ENCODE measurements at places on chromosomes 5 and 9. TPM values are rescaled to one million over a fixed set of nuclear protein-coding genes. Genes with fewer than 3 reads are reported as not detected.
A peak's percentile ranks its signal among the peaks of the same experiment; 100 is the strongest.

- DNase-seq, result peak; percentile 21
Measured at GRCh38 chr5:171415115-171415730, 4.2 kb upstream of the FGF18 start.

The IFNA2 gene
- polyA plus RNA-seq, result not detected

The N4BP3 gene
- polyA plus RNA-seq, result 11.3 TPM

DNA sequence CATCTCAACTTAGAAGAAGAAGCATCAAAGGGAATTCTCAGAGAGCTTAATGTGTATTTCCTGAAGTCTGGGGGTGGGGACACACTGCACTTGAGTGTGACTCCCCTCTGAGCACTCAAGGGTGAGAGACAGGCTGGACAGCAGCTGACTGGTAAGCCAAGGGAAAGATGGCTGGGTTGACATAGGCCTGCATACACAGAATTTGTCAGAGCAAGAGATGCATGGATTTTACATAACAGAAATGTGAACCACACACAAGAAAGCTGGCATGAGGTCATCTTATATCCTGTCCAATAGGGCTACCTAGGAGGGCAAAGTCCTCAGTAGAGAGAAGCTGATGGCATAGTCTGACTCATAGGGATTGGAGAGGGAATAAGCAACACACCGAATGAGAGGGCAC is 114.3 kb upstream of the EPB41L4A start:
- no peak for DNase-seq

DNA sequence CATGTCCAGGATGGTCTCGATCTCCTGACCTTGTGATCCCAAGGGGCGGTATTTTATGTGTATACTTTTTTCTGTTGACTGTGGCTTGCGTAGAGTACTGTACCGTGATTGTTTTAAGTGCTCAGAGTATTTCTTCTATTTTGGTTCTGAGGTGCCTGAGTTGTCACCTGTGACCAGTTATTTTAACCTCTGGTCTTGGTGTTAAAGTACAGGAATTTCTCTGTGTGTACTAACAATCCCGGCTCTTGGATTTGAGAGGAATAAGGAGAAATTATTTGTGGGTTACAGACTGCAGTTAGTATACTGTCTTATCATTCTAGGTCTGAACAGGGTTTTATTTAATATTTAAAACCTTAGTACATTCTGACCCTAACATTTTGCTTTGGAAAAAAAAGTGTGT is 2.0 kb downstream of the ANKHD1 start:
- DNase-seq, result no peak

The EXOSC3 gene
- polyA plus RNA-seq, result 24.3 TPM

DNA sequence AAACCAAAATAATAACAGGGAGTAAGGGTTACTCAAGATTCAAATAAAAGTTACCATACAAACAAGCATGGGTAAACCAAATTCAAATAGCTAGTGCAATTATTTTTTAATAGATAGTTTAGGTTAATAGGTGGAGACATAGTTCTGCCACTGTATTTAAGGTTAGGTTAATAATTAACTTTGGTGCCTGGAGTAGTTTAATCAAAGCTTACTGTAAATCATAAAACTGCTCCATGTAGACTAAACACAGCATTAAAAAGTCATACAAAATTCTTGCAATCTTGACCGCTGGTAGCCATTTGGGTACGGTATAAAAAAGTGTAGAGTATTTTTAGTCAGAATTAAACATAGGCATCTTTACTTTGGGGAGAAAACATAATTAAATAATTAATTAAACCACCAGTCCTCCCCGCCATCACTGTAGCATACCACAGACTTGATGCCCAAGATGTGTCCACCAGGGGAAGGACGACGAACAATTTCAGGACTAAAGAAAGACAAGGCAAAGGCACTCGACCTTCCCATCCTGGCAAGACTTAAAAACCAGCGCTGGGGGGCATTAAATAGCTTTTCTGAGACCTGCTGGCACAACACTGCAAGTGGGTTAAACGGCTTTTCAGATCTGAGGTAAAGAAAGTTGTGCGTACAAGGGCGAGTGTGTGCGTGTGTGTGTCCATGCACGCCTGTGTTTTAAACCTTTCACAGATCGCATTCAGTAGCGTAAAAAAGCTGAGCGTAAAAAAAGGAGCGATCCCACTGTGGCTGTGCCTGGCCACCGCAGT is 2.9 kb downstream of the SEMA6A start:
- DNase-seq, result no peak

- no peak for DNase-seq
Measured at GRCh38 chr9:110081395-110081794, 126.6 kb downstream of the C9orf152 start.

The TNC gene
- 157 TPM for polyA plus RNA-seq

The SECISBP2 gene
- 51.3 TPM for polyA plus RNA-seq

The RFESD gene
- polyA plus RNA-seq, result 2.3 TPM

The EMB gene
- polyA plus RNA-seq, result 4.6 TPM

The ANKRD34B gene
- polyA plus RNA-seq, result 2.8 TPM

GRCh38 chr9:23538067-23538402 is 288.0 kb downstream of the ELAVL2 start:
- DNase-seq, result peak; percentile 22

GRCh38 chr9:131487001-131487400 is 15.7 kb upstream of the POMT1 start:
- no peak for DNase-seq

DNA sequence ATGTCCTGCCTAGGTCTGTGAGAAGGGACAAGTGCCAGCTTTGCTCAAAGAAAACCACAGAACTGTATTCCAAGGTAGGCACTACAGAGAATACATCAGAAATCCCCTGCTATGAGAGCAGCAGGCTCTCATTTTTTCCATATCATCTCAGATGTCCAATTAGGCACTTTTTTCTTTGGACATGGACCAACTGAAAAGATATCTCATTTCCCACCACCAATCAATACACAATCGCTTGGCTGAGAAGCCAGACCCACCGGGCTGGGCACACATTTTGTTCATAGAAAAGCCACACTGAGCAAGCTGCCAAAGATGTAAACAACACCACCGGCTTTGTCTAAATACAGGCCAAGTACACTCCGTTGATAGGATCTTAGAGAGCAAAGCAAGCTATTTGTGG is 25.9 kb downstream of the STOM start:
- DNase-seq, result peak; percentile 56

The FOXD4L3 gene
- 0.24 TPM for polyA plus RNA-seq

- peak; percentile 69 for DNase-seq
Measured at GRCh38 chr9:71637375-71637774, 130.9 kb downstream of the CEMIP2 start.

The SHISAL2B gene
- 2.6 TPM for polyA plus RNA-seq

GRCh38 chr9:19451240-19452087 is 42.7 kb downstream of the ACER2 start:
- no peak for DNase-seq

- DNase-seq, result no peak
Measured at GRCh38 chr9:120925535-120926396, 830 bp downstream of the TRAF1 start.

GRCh38 chr9:101601904-101602765 is 7.4 kb upstream of the PPP3R2 start:
- DNase-seq, result peak; percentile 60

The SMARCA2 gene
- 153 TPM for polyA plus RNA-seq

The SMIM33 gene
- not detected for polyA plus RNA-seq

- DNase-seq, result no peak
Measured at GRCh38 chr5:157030692-157031091, 28.2 kb downstream of the HAVCR1 start.

- DNase-seq, result no peak
Measured at GRCh38 chr5:133520991-133521706, 91.2 kb downstream of the FSTL4 start.

DNA sequence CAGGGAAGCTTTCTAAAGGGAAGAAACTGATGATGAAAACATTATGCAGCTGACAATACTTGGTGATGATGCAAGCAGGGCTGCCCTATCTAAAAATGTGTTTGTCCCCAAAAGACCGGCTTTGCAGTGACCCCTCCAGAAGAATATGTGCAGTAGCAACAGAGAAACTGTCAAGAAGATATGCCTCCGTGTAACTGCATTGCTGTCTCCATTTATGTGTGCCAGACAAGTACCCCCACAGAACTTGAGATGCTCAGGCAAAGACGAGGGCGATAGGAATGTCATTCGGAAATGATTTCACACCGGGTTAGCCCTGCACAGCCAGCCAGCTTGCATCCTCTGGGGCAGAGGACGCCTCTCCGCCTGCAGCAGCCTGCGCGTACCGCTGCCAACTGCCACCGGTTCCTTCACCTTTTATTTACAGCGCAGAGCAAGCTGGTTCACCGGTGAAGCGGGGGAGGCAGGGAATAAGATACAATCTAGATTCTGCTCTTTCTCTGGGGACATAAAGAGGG is 2.0 kb downstream of the GABBR2 start:
- DNase-seq, result no peak

GRCh38 chr9:137511758-137512463 is 38.3 kb downstream of the PNPLA7 start:
- no peak for DNase-seq

- DNase-seq, result no peak
Measured at GRCh38 chr9:12773562-12773961, 1.3 kb upstream of the LURAP1L start.

The CACFD1 gene
- polyA plus RNA-seq, result 53.7 TPM

DNA sequence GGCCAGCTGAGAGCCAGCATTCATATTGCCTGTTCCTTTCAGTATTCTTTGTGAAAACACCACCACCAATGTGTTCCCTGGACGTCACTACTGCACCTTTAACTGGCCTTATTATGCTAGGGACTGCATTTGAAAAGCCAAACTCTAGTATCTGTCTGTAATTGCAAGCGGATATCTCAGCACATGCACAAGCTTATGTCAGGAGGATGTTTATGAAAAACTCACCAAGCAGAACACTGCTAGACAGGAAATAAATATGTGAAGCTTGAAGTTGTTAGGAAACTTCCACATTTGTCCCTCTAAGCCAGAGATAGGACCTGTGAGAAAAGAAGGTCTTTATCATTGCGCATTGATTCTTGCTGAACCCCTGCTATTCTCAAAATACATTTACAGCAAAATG is 135.4 kb upstream of the CCDC152 start:
- no peak for DNase-seq
